ENCODE measurements at places on chromosomes 5 and 9.

DNA sequence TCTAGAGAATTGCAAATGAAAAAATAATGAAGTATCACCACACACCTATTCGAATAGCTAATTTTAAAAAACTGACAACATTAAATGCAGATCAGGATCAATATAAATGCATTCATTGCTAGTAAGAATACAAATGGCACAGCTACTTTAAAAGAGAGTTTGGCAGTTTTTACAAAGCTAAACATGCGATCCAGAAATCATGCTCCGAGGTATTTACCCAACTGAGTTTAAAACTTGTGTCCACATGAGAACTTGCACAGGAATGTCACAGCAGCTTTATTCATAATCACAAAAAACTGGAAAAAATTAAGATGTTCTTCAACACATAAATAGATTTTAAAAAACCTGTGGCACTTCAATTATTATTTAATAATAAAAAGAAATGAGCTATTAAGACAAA is 345.5 kb upstream of the TRPC7 start:
- DNase-seq, result no peak

DNA sequence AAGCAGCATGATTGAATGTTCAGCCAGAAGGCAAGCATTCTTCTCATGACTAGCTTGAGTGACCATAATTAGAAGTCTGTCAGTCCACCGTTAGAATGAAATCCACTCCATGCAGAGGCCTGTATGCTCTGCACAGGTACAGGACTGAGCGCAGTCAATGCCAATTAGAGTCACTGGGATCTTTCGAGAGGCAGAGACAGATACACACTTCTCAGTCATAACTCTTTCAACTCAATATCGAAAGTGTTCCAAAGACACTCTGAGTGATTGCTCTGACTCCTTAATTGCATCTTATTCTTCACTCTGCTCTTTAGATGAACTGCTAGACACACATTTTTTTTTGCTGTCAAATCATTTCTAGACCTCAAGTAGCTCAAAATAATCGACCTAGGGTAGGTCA is 203.6 kb downstream of the GABRB2 start:
- no peak for DNase-seq

DNA sequence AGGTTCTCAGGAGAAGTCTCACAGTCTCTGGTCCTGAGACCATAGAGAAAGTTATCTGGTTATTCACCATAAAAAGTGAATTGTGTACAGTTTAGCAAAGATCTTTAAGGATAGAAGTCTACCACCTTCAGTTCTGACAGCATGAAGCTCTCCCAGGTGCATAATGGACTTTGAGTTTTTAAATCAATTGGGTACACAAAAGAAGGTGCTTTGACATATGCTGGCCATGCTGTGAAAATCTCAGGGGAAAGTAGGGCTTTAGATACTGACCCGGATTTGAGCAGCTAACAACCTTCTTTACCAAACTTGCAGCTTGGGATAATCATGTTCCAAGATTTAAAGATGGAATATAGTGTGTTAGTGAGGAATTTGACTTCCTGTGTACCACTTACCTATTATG is 264.2 kb downstream of the ZSWIM6 start:
- DNase-seq, result no peak

DNA sequence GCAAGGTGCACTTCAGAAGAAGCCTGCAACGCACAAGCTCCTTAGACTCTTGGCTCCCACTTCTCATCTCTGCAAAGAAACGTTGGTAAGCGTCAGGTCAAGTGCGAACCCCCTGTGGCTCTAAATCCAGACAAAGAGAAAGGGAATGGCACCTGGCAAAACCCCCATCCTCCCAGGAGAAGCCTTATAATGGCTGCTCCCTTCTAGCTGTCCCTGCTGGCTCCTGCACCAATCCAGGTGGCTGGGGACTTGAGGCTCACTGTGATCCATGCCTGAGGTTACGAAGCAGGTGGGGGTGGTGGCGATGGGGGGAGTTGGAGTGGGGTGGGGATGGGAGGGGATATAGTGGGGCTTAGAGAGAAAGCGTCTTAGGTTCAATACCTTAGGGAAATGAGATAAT is 272.8 kb downstream of the DENND1A start:
- no peak for DNase-seq

- DNase-seq, result no peak
These were observed 43.7 kb upstream of the TEK start for GRCh38 chr9:27065288-27065687.

- no peak for DNase-seq
These were observed 97.3 kb upstream of the PANK3 start for GRCh38 chr5:168676501-168676900.

- peak; percentile 72 for DNase-seq
These were observed 59.1 kb downstream of the ABCA1 start for GRCh38 chr9:104868687-104869404.

GRCh38 chr9:88197781-88198340 is 59.6 kb upstream of the SPATA31C2 start:
- peak; percentile 45 for DNase-seq

GRCh38 chr5:173659423-173659822 is 43.0 kb upstream of the BOD1 start:
- DNase-seq, result no peak

DNA sequence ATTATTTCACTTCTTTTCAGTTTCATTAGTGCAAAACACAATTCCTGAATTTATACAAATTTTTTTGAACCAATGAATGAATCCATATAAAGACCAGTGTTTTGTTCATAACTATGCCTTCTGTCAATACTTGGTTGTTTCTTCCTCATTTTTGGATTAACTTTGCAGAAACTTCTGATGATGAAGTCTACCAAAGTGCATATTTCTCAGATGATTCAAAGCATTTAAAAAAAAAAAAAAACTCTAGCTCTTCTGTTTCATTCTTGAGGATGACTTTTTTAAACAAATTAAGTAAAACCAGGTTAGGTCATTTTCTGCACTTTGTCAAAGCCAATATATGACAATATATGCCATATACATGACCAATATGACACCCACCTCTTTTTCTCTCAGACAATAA is 92.6 kb downstream of the CHSY3 start:
- DNase-seq, result no peak

- DNase-seq, result no peak
These were observed 170.3 kb downstream of the WDR70 start for GRCh38 chr5:37549411-37549810.

GRCh38 chr9:129775448-129775798 is 22.6 kb upstream of the PTGES start:
- DNase-seq, result no peak

- no peak for DNase-seq
These were observed 119.2 kb upstream of the CXCL14 start for GRCh38 chr5:135697959-135698345.

GRCh38 chr5:80701597-80701996 is 46.8 kb upstream of the DHFR start:
- no peak for DNase-seq

- no peak for DNase-seq
These were observed 274.9 kb downstream of the GADD45G start for GRCh38 chr9:89879701-89880100.

DNA sequence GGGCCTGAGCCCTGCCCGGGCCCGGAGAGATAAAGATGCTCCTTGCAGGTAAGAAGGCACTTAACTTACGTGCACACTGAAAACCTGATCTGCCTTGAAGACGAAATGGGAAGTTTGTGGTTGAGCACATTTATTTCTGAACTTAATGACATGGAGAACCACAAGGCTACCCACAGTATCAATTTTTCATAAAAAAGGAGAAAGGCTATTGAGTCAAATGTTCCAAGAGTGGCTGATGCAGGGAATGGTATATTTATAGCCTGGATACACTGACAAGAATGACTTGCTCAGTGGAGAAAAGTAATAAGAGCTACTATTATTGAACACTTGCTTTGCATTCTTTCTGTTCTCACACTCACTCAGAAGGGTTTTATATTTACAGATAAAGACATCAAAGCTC is 419.3 kb downstream of the ACTL7B start:
- DNase-seq, result no peak

DNA sequence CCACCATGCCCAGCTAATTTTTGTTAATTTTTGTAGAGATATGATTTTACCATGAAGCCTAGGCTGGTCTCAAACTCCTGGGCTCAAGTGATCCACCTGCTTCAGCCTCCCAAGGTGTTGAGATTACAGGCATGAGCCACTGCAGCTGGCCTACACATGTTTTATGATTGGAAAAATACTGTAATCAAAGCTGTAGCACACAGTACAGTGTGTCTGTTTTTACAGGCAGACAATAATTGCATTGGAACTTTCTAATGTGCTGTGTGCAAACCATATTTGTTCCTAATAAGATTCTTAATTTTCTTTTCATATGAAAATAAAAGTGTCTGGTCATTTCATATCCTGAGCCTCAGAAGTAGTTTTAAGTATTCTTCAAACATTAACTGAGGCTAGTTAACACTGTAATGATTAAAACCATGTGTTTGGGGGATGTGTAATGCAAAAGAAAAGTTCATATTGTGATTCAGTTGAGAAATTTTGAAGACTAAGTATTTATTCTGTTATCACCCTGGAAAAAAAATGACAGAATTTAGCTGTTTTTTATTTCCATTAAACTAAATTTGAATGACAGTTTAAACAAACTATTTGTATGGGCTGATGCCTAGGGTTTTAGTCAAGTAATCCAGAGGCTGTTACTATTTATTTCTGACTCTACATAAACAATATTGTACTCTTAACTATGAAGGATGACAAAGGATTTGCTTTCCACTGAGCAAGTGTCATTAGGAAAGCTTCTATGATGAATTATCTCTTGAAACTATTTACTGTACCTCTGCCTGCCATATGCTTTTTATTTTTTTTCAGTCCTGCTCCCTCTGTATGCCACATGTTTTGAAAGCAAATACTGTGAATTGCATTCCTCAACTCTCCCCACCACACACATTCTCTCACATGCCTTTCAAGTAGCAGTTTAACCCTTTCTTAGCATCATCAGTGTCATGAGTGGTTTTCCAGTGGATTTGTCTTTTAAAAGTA is 111.5 kb downstream of the MTREX start:
- DNase-seq, result no peak

Data from right kidney (tissue), 9 donors.